ENCODE measurements at places on chromosomes 7 and 10.

DNA sequence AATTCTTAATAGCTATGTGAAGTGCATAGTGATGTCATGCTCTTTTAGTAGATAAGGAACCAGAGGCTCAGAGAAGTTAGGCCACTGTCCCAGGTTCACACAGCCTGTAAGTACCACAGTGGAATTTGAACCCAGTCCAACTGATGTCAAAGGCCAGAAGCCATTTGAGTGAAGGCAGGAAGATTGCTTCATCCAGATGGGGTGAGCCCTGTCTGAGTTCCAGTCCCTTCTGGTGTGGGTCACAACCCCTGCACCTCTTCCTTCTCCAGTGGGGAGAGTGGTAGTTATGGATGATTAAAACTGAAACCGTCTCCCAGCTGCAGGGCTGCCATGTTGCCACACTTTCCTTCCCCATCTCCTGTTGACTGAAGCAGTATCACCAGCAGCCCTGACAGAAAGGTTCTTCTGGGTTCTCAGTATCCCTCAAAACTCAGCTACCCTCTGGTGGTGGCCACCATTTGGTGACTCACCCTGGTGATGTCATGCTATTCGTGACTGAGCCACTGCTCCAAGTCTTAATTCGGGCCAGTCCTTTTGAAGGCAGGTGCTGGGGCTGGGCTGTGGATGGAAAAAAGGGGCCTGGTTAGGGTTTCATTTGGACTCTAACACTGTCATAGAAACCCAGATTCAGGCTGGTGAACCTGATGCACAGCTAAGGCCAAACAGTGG is 1.5 kb upstream of the C10orf95 start:
- no peak for DNase-seq

GRCh38 chr7:48710995-48711394 is 213.4 kb upstream of the CDC14C start:
- no peak for DNase-seq

- no peak for DNase-seq
Observed at GRCh38 chr7:137591421-137591837, 247.9 kb upstream of the PTN start.

DNA sequence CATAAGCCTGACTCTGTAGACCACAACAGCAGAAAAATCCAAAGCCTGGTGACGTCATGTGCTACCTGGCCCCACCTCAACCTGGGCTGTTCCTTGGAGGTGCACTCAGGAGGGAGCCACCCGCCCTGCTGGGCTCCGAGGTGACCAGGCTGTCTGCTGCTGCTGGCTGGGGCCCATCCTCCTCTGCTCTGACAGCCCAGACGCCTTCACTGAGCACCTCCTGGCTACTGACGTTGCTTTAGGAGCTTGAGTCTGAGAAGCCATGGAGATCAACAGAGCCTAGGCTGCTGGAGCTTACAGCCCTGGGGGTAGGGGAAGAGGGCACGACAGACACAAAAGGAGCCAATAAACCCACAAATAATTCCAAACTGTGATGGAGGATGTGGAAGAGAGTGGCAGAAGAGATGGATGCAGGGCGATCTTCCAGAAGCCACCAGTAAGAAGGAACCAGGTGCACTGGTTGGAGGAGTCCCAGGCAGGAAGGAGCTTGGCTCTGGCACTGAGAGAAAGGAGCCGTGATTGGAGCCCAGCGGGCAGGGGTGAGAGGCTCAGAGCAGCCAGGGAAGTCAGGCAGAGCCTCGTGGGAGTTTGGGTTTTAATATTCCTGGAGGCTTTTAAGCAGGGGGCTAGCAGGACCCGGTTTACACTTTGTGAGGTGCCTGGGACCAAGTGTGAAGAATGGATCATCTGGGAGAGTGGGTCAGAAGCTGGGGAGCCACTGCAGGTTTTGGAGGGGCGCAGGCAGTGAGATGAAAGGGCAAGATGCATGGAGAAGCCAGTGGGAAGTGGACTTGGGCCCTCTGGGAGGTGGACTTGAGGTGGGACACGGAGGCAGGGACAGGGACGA is 1.7 kb upstream of the PTPRE start:
- DNase-seq: no peak

DNA sequence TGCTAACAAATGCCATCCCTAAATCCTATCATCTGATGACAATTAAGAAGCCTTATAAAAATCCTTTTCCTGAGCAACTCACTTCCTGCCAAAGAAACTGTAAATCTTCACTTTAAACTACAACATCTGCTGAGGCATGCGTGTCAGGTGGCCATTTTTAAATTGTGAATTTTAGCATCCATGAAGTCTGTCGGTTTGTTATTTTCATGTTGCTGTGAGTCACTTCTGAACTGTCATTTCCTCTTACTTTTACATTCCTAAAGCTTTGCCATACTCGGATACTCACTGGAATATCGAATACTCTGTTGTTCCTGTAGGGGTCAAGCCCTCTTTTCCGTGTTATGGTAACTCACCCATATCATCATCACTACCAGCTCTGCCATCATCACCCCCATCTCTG is 34.3 kb upstream of the TMEM26 start:
- DNase-seq: no peak

GRCh38 chr10:55091691-55092328 is 290.8 kb upstream of the PCDH15 start:
- DNase-seq: no peak

DNA sequence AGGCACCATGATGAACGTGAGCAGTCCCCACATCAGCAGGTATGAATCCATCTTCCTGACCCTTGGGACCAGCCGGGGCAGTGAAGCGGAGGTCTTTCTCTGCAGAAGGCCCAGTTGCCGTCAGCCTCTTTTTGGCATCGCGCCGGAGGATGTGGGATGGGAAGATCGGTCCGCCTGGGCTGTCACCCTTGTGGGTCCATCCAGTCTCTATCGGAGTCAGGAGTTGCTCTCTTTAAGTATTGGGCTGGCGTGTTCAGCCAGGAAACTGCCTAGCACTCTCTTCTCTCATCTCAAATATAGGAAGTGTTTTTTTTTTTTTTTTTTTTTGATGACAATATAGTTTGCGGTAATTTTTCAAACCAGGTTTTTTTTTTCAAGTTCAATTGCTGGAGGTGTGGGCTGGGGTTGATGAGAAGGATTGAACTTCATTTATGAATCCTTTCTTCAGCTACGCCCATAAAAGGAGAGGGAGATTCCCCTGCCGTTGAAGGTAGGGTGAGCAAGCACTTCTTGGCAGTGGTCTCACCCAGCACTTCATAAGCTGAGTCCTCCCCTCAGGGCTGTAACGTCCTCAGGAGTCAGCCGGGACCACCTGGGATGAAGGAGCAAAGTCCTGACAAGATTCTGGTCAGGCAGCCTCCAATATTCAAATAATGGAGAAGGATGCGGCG is at the start of gene IL2RA:
TSS of gene IL2RA (minus strand) at position 267 of the 671 bp plus-strand sequence. CDS start at position 51, 216 bp downstream.
- no peak for DNase-seq

DNA sequence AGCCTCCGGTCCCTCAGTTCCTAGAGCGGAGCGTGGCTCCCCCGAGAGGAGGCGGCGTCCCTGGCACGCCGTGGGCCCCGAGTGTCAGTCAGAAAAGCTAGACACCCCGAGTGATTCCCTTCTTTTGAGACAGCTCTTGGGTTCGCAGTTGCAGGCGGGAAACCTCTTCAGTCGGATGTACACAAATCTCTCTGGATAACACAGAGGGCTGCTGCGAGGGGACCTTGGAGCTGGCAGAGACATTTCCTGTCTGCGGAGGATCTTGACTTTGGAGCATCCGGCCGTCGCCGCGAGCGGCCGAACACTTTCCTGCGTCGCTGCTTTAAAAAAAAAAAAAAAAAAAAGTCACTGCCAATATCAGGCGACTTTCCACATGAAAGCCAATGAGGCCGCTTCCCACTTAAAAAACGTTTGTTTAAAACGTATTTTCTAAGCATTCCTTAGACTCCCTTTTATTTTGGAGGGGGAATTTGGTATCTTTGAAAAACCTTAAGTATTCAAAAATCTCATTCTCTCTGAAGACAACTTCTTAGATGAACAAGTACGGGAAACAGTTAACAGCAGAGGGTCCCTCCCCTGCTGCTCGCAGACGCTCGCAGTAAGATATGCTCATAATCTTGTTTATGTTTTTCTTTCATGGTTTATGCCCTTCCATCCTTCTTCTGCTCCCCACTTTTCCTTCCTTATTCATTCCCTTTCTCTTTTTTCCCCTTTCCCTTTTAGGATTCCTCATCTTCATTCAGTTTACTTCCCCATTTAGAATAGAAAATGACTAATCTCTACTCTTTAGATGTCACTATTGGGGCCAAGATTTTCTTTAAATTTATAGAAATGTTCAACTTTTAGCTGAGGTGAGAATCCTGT is 10.0 kb downstream of the HHEX start:
- DNase-seq: no peak

DNA sequence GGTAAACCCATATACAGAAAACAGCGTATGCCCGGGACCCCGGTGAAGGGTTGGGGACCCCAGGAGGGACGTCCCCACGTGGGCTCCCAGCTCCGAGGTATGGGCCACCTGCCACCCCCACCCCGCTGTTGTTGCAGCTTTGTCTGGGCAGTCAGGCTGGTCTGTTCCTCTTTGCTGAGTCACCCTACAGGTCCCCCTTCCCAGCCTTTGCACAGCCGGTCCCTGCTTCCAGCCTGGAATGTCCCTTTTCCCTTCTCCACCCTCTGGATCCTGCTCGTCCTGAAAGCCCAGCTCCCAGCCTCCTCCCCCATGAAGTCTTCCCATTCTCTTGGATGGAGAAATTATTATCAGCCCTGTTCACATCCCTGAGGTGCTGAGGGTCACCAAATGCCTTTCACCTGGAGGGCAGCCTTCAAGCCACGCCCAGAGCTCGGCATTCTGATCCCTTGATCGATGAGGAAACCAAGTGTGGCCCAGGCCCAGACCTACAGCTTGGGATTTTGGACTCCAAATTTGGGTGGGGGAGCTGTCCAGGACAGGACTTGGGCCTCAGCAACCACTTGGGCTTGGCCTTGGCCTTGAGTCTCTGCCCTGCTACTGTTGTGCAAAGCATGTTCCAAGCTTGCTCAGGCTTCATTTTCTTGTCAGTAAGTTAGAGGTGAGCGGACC is 2.6 kb downstream of the CLDN4 start:
- no peak for DNase-seq

GRCh38 chr10:132881186-132881920 is 61.0 kb downstream of the CFAP46 start:
- DNase-seq: no peak

- no peak for DNase-seq
Observed at GRCh38 chr10:60031664-60032063, 125.3 kb upstream of the CCDC6 start.

DNA sequence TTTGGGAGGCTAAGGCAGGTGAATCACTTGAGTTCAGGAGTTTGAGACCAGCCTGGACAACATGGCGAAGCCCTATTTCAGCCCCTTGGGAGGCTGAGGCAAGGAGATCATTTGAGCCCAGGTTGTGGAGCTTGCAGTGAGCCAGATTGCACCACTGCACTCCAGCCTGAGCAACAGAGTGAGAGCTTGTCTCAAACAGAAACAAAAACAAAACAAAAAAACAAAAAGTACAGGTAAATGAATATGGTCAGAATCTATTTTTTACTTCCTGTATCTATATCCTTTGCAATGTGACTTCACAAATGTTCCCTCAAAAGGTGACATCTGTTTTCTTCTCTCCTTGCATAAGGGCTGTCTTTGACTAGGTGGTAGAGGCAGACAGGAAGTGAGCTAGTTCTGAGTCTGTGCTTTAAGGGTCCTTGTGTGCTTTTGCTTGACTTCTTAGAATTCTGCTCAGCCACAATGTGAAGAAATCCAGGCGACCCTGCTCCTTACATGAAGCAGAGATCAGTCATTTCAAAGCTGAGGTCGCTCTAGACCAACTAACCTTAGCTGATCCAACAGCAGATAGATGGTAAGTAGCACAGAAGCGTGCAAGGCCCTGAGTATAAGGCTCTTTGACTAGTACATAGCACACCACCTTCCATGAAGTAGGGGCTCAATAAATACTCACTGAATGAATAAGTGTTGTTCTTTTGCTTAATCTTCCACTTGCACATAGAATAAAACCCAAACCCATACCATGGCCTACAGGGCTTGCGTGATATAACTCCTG is 423.2 kb upstream of the PCDH15 start:
- DNase-seq: no peak

DNA sequence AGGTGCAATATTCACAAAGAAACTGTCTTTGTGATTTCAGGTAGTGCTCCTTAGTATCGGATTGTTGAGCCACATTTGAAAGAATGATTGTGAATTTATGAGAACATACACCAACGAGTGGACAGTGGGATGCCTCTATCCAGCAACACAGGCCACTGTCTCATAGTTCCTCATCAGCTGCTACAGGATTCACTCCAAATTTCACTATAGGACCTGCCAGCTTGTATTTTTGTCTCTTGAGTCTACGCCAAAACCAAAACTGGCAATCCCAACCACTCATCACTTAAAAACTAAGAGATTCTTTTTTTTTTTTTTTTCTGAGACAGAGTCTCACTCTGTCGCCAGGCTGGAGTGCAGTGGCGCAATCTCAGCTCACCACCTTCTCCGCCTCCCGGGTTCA is 964.5 kb downstream of the CNTNAP2 start:
- DNase-seq: no peak

GRCh38 chr10:110425684-110426293 is 71.9 kb upstream of the DUSP5 start:
- DNase-seq: no peak

- no peak for DNase-seq
Observed at GRCh38 chr10:133459454-133460207, 5.9 kb downstream of the SCART1 start.

GRCh38 chr10:93437946-93438612 is 44.1 kb downstream of the MYOF start:
- DNase-seq: no peak

- no peak for DNase-seq
Observed at GRCh38 chr7:151550656-151551286, 31.1 kb upstream of the RHEB start.

DNA sequence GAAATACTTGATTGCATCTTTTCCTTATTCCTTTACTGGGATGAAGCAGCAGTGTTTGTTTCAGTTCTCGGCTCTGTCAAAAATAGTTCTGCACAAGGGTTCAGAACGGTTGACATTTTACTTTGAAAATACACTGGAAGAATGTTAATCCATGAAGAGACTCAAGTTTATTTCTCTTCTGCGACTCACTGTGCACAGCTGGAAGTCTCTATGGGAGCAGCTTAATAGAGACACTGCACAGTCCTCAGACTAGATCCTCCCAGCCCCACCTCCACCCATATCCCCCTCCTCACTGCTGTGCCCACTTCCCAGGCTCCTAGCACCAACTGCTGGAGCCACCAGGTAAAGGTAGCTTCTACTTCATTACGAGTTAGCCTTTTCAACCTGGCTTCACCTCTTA is 517.8 kb downstream of the GRID1 start:
- DNase-seq: no peak

GRCh38 chr7:16728811-16729210 is 24.7 kb upstream of the TSPAN13 start:
- DNase-seq: no peak
